ENCODE measurements at places on chromosomes 11 and 22.

DNA sequence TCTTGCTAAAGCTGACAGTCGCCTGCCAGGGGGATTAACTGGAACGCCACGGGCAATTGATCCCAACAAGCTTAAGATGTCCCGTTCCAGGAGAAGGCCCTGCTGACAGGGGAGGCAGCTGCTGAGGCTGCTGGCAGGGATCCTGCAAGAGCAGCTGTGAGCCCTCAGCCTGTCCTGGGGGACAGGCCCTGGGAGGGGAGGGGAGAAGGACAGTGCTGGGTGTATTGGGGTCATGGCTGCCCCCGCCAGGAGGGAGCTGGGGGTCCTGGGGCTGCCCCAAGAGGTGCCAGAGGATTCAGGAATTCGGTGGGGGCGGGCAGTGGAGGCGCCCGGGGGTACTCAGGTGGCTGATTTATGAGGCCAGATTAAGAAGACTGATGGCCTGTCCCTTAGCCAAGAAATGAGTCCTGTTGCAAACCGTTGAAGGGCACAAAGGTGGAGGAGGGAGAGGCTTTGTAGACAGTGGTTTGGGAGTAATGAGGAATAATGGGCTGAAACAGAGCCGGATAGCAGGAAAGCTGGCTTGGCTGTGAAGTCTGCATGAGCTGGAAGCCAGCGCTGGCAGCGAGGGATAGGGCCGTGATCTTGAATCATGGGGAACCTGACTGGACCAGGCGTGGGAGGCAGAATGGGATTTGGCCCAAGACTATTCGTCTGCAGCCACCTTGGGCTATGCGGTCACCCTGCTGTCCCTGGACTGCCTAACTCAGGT lies 133.5 kb downstream of the CACNA1I start:
- no peak for DNase-seq

DNA sequence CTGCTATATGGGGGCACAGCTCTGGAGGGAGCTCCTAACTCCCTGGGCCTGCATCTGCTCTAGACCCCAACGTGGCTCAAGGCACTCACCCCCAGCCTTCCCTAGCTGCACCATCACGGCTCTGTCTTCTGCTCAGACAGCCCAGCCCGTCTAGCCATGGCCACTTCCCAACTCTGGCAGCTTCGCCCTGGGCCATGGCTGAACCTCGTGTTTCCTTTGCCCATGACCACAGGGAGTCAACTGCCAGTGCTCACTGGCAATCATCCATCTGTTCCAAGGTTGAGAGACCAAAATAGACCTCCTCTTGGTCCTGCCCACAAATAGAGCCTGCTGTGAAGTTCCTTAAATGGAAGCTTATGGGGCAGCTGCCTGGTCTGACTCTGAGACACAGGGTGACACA lies 5.4 kb downstream of the LMO1 start:
- no peak for DNase-seq

DNA sequence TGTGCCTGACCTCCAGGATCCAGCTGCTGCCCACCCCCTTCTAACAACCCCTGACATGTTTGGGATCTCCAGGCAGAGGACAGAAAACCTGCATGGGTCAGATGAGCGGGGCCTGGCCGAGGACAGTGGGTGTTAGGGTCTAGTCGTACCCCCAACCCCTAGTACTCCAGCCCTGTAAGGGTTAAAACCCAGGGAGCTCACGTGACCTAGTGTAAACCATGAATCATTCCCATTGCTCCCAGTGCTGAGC lies 89.1 kb upstream of the CRYBB3 start:
- DNase-seq: no peak

- no peak for DNase-seq
Measured at GRCh38 chr11:26219183-26220117, 112.5 kb upstream of the ANO3 start.

Measured in GM12864 (cell line).